C1 segment of cervical spinal cord (tissue), 14 donors: ENCODE measurements at places on chromosomes 5 and 9.

- DNase-seq = peak; percentile 84
Measured at GRCh38 chr9:33025572-33026342, 684 bp downstream of the DNAJA1 start.

- DNase-seq = no peak
Measured at GRCh38 chr9:105198865-105199264, 45.6 kb upstream of the SLC44A1 start.

- no peak for DNase-seq
Measured at GRCh38 chr9:89419978-89420394, 77.9 kb downstream of the SEMA4D start.

GRCh38 chr5:10432059-10433008 is 9.3 kb upstream of the ROPN1L start:
- DNase-seq = no peak

DNA sequence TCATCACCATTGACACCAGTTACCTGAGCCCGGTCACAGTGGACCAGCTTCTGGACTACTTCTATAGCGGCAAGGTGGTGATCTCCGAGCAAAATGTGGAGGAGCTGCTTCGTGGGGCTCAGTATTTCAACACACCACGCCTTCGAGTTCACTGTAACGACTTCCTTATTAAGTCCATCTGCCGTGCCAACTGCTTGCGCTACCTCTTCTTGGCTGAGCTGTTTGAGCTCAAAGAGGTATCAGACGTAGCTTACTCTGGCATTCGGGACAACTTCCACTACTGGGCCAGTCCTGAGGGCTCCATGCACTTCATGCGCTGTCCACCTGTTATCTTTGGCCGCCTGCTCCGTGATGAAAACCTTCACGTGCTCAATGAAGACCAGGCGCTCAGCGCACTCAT is 520 bp downstream of the CCIN start:
- DNase-seq = no peak

DNA sequence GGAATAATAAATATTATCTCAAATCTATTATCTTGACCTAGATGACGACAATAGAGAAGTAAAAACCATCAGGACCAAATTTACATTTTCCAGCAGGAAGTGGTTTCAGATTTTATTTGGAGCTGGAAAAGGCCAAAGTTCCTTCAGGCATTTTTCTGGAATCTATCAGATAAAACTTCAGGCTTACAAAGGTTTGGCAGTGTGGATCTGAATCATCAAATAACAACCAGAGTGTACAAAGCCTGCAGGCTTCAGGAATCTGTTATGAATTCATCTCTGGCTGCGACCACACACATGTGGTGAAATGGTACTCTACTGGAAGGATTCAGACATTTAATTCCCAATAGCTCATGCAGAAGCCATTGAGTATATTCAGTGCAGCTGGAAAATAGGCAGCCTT is 726.4 kb upstream of the GRAMD2B start:
- no peak for DNase-seq

DNA sequence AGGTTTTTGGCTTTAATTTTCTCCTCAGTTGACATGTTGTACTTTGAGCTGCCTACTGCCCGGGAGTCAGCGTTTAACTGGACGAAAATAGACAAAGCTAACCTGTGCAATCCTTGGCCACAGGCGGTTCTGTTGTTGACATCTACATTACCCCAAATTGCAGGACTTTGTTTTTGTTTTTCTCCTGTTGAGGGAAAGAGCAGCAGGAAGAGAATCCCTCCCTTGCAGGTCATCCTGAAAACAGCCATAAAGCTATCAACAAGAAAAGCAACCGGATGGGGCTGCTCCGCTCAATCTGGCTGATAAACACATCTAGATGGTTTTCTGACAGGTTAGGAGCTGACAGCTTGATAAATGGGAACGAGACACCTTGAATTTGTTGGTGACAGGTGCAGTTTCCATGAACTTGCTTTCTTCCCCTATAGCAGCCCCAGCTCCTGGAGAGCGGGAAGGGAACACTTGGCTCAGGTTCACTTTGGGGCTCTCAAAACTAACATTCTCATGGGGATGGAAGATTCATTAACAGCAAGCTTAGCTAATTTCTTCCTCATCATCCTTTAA is 331.5 kb downstream of the SLIT3 start:
- DNase-seq = no peak

- no peak for DNase-seq
Measured at GRCh38 chr5:156230887-156231286, 96.1 kb upstream of the SGCD start.

- no peak for DNase-seq
Measured at GRCh38 chr5:61805101-61805500, 473.0 kb downstream of the ZSWIM6 start.
